NCI-H1417 treated with DMSO at 0.1 percent for 48 hours (cell line): ENCODE measurements at places on chromosomes 3 and 15.

GRCh38 chr15:85489773-85490493 lies 109.5 kb downstream of the AKAP13 start:
- DNase-seq, result no peak

GRCh38 chr3:27730774-27731659 lies 8.9 kb upstream of the EOMES start:
- DNase-seq, result no peak

- no peak for DNase-seq
Measured at GRCh38 chr3:184336547-184337398, 627 bp upstream of the FAM131A start.

DNA sequence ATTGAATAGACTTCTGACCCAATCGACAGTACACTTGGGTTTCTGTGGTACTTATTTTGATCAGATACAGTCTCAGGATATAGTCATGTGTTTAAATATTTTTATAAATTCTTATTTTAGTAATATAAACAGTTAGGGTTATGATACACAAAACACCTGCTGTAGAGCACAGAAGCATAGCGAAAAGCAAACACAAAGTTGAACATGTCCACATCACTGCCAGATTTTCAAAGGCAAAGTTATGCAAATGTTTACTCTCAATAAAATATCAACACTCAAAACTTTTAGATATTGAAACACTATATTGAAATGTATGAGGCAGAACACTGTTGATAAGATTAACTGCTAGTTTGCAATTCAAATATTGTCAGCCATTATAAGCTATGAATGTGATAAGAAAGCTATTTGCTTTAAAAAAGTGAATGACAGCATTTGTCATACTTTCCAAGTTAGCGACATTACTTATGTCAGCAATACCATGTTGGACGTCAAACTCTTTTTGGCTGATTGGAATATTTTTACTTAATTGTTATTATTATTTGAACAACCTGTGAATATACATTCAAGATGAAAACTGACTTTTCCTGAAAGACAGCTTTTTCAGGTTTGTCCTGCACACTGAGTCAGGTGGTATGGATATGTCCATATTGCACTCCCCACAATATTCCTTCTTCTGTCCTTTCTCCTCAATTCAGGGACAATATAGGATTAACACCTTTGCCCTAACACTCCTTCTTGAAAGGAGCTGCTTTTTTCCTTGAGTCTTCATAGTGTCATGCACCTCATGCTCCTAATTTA lies 367.1 kb downstream of the EPHA3 start:
- DNase-seq, result no peak

DNA sequence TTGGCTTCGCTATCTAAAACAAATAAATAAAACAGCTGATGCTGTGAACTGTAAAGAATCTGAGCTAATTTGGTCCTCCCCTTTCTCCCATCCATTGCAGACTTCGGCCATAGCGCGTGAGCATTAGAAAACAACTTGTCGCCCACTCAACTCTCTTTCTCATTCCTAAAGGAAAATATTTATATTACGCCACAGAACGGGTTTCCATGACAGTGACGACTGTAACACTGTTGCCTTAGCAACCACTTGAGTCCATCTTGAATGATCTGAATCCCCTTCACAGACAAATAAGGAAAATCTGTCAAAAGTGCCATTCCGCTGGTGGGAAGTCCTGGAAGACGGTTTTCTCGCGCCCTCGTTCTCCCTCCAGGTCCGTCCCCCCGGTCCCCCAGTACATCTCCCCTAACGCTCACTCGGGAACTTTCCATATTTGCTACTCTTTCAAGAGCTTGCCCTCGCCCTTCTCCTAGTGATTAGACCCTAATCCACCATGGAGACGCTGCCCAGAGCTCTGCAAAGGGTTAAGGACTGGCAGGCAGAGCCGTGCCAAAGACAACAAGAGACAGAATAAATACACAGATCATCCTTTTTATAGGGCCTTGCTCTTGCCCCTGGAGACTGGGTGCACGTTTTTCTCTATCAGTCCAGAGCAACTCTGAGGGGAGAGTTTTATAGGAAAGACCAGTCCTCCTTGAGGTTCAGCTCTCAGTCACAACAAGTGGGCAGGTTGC lies 50.5 kb downstream of the CRYGS start:
- no peak for DNase-seq

GRCh38 chr3:123037015-123037375 lies 9.4 kb upstream of the SEMA5B start:
- DNase-seq, result no peak

GRCh38 chr3:106326941-106327695 lies 458.3 kb upstream of the CBLB start:
- DNase-seq, result no peak

DNA sequence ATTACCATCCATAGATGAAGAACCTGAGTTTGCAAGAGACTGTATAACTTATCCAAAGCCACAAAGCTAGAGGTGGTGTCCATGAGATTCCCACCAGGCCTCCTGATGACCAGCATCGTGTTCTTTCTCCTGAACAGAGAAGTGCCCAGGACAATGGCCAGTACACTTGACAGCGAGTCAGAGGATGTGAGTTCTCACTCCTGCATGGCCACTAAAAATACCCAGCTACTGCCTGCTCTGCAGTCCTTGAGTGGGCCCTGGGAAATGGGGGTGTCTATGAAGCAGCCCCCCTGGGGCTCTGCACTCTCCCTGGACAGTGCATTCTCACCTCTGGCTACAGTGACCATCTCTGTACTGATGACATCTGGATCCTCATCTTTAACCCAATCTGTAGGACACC lies 201.2 kb downstream of the RPLP1 start:
- DNase-seq, result no peak

- DNase-seq, result no peak
Measured at GRCh38 chr3:4979428-4980228, at the start of gene BHLHE40. TSS of gene BHLHE40 (plus strand) at chr3:4979437. CDS start at chr3:4979719, 282 bp downstream.

DNA sequence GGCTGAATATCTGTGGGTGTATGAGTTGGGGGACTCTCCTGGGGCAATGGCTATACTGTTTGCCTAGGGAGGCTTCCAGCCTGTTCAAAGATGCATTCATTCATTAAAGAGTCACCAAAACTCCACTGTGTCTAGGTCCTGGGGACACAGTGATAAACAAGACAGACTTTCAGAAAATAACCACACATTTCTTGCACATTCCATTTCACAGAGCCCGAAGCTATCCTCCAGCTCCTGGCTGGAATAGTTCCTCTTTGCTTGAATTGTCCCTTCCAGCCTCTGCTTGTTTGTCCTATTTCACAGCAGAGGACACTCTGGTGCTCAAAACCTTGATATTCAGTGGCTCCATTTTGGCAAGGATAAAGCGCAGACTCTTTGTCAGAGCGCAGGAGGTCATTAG lies 61.7 kb upstream of the ITGA11 start:
- DNase-seq, result no peak

DNA sequence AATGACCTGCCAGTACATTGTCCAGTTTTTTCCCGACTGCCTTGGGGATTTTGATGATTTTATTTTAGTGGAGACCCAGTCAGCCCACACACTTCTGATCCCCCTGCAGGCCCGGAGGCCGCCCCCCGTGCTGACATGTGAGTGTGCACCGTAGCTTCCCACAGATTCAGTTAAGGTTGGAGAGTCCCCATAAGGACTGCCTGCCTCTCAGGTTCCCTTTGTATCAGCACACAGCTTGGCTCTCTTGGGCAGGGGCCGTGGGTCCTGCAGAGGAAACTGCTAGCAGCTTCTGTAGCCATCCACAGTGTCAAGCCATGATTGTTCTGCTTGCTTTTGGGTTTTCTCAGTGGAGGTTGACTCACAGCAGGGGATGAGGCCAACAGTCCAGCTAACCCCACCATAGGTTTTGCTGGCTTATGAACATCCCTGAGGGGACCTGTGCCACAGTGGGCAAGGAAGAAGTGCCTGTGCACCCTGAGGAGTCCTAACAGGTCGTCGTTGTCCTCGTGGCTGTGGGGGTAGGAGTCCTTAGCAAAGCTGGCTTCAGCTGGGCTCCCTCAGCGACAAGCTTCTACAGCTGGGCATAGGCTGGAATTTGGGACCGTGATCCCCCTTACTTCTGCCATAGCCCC lies 46.4 kb downstream of the DLEC1 start:
- DNase-seq, result no peak

GRCh38 chr3:115086344-115086743 lies 60.7 kb downstream of the ZBTB20 start:
- no peak for DNase-seq

GRCh38 chr15:25093455-25094029 lies 138.8 kb downstream of the SNRPN start:
- DNase-seq, result no peak

DNA sequence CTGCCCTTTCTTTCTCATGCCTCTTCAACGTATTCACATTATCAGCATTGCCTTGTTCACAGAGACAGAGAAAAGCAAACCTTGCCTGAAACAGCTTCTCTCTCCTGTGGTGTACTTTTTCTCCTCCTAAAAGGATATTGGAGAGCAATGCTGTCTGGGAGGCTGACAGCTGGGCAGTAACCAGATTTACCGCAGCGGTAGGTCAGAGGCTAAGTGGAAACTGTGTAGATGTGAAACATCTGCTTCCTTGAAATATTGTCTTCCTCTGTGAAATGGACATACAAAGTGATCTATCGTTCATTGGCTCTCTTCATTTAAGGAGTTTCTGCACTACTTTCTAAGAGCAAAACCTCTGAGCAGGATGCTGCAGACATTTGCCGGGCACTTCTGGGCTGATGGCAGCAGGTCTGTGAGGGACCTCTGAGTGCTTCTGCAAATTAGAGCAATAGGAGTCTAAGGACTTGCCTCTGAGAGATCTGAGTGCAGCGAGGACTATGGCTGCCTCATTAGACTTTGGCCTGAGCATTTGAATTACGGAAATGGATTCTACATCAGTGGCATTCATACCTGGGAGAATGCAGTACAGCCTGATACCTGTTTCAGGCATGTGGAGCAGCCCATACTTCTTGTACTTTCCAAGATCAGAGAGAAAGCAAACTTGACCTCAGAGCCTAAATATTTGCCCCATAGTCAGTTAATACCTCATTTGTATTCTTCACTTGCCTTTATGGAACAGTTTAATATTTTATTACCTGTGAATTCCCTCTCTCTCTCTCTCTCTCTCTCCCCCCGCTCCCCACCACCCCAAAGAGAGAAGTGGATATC lies 260.5 kb upstream of the TPRG1 start:
- DNase-seq, result no peak

DNA sequence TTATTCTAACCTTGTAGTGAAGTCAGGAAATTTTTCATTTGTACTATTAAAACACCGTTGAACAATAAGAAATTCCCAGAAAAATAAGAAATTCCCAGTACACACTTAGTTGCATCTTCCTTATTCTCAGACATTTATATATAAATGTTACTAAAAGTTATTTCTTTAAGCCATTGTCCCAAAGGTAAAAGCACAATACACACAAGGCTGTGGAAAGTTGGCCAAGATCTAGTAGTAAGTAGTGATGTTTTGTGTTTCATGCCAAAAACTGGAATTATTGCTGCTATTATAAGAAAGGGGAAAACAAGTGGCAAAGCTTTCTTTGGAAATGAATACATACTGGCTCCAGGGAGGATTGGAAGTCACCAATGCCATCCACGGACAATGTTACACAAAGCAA lies 802.5 kb upstream of the DPPA4 start:
- DNase-seq, result no peak

GRCh38 chr3:68764554-68764953 lies 167.8 kb downstream of the TAFA4 start:
- no peak for DNase-seq

GRCh38 chr3:168431491-168431890 lies 335.8 kb upstream of the GOLIM4 start:
- no peak for DNase-seq

DNA sequence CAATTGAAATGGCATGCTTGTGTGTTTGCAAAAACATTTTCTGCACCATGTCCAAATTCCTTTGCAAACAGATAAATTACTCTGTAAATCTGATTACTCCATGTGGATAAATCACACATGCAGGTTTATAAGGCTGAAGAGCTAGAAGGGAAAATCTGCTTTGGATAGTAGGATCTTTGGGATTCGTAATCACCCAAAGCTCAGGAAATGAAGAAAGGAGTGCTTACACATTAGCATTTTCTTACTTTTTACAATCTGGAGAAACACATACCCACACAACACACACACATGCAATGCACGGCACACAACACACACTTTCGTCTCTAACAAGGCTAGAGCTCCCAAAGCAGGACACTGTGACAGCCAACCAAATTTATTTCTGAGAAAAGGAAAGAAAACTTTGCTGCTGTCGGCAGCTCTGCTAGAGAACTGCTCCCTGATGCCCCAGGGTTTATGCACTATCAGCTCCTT lies 2.1 kb downstream of the LSAMP start:
- no peak for DNase-seq

GRCh38 chr15:73941044-73941443 lies 14.8 kb downstream of the LOXL1 start:
- DNase-seq, result no peak

GRCh38 chr3:139838269-139838957 lies 96.6 kb upstream of the CLSTN2 start:
- DNase-seq, result no peak

- no peak for DNase-seq
Measured at GRCh38 chr3:120177707-120178306, 83.6 kb upstream of the GSK3B start.

DNA sequence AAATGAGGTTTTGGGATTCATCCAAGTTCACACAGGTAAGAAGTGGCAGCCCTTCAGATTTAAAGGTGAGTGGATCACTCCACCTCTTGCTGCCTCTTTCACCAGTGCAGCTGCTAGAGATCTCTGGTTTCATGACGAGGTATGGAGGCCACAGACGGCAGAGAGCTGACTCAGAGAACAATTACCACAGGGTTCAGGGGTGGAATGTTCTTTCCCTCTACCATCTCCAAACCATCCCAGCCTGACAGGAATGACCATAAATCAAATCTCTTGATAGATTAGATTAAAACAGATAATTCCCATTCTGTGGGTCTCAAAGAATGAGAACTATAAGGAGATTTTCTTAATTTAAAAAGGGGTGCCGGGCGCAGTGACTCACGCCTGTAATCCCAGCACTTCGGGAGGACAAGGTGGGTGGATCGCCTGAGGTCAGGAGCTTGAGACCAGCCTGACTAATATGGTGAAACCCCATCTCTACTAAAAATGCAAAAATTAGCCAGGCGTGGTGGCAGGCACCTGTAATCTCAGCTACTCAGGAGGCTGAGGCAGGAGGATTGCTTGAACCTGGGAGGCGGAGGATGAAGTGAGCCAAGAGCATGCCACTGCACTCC lies 174.2 kb upstream of the ATP11B start:
- DNase-seq, result no peak

DNA sequence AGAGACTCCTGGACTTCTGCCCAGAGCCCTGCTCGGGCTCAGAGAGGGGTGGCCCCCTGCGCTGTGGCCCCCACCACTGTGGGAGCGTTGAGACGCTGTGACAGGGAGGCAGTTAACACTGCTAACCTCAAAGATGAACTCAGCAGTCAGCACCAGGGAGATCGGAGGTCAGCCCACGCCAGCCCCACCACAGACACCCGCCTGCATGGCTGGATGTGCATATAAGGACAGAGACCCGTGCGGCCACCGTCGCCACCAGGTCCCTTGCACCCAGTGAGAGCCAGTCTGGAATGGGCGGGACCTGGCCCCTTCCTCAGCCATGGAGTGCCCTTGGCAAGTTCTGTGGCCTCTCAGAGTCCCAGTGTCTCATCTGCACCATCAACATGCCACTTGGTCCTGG lies 48.5 kb upstream of the FURIN start:
- no peak for DNase-seq
